ENCODE measurements at places on chromosomes 5 and 9.

- no peak for DNase-seq
These were observed 18.5 kb downstream of the TBC1D2 start for GRCh38 chr9:98236901-98237487.

DNA sequence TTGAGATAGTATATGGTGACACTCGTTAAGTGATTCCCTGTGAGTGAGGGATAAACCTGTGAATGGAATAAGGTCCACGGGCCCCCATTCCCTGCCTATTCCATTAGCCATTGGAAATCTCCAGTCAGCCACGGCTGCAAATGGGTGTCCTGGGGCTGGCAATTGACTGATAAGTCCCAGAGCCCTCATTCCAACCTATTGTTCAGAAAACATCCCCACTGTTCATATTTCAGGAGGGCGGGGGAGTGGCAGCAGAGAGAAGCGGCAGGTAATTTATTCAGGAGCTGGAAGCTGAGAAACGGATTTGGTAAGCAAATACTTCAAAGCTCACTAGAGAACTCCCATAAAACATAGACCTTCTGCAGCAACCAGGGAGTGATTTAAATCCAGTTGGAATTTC lies 42.0 kb downstream of the TMEM174 start:
- no peak for DNase-seq

GRCh38 chr9:130659699-130660248 lies 4.6 kb upstream of the PRDM12 start:
- no peak for DNase-seq

GRCh38 chr9:127711226-127711701 lies 4.2 kb downstream of the PTRH1 start:
- no peak for DNase-seq

GRCh38 chr5:58891086-58891970 lies 308.5 kb downstream of the RAB3C start:
- DNase-seq, result no peak

DNA sequence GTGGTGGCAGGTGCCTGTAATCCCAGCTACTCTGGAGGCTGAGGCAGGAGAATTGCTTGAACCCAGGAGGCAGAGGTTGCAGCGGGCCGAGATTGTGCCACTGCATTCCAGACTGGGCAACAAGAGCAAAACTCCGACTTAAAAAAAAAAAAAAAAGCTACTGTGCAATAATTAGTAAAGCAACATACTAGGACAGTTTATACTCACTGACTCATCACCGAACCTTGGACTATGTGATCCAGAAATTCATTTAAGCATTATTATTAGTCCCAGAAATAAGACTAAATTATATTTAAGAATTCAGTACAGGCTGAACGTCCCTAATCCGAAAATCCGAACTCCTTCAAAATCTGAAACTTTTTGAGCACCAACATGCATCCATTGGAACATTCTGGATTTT lies 37.8 kb downstream of the GOLPH3 start:
- DNase-seq, result no peak

DNA sequence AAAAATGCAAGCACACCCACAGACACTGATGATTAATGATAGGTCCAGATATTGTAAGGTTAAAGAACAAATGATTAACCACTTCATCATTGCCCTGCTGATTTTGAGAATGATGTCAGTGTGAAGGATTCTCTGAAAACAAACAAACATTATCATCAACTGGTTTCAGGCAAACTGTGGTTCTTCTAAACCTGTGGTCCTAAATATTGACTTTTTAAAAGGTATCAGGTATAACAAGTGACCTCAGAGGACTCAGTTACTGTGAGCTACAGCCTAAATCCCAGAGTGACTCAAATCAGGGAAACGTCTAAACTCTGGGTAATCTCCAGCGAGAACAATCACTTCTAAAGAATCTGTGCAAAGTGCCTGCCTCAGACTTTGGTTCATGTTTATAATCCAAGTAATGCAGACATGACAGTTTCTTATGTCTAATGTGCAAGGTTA lies 172.3 kb upstream of the CDH6 start:
- no peak for DNase-seq

- no peak for DNase-seq
These were observed 798 bp downstream of the PITX1 start for GRCh38 chr5:135032999-135033861.

DNA sequence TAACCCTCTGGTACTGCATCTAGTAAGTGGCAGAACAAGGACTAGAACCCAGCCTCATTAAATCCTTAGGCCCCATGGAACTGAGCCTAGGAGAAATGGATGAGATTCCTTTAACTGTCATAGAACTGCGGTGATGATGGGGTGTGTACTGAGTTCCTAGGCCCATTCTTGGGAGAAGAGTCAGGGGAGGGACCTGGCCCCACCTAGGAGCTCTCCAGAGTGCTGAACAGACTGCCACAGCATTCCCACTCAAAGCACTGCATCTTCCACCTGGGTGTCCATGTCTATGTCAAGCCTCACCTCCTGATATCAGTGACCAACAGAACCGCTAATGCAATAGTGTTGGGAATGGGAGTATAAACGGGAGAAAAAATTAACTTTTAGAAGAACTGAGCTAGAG lies 36.6 kb downstream of the TTLL11 start:
- no peak for DNase-seq
